Ovary (tissue), 10 donors: ENCODE measurements at places on chromosomes 7 and 10. TPM values are rescaled to one million over a fixed set of nuclear protein-coding genes. Genes with fewer than 3 reads are reported as not detected.

DNA sequence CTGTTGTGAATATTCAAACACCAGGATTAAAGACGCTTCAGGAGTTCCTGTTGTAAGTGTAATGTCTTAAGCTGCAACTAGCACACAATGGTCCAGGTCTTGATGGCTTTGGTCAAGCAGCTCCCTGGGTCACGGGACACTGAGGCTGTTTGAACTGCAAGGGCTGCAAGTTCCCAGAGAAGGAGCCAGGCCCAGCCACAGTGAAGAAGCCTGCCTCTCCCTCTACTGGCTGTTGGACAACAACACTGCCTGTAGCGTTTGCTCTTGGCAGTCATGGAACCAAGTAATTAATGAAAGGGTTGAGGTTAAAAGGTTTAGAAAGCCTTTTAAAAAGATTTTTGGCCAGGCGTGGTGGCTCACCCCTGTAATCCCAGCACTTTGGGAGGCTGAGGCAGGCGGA is 31.9 kb upstream of the GUSB start:
- H3K27ac ChIP-seq, result no peak overlapping the region
- H3K27me3 ChIP-seq, result no peaks in the 10 kb centered on the region
- H3K4me1 ChIP-seq, result no peaks in the 10 kb centered on the region
- H3K4me3 ChIP-seq, result no peak overlapping the region

DNA sequence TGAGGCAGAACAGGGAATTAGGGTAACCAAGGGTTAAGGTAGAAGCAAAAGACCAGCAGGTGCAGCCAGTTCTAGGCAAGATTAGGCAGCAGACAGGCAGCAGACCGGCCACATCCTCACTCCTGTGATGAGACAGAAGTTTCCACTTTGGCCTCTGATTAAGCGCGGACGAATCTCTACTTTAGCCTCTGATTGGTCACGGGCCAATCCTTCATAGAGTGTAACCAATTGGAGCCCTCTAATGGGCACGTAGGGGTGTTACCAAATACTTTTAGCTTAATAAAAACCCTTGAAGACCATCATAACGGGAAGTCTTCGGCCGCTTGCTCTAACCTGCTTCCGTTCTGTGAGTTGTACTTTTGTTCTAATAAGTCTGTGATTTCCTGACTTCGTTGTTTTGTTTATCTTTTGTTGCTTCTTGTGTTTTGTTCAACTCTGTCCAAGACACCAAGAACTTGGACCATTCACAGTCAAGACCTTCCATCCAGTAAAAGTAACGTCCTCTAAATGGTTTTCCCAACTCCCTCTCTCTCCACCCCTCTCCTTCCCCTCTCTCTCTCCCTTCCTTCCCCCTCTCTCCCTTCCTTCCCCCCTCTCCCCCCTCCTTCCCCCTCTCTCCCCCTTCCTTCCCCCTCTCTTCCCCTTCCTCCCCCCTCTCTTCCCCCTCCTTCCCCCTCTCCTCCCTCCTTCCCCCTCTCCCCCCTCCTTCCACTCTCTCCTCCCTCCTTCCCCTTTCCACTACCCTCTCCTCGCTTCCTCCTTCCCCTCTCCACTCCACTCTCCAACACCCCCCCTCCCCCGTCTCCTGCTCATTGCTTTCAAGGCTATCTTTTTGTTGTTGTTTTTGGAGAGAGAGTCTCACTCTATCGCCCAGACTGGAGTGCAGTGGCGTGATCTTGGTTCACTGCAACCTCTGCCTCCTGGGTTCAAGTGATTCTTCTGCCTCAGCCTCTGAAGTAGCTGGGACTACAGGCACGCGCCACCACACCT is 13.2 kb upstream of the MALSU1 start:
- H3K27me3 ChIP-seq, result no peaks in the 10 kb centered on the region
- H3K4me1 ChIP-seq, result peaks cover 3% of the 10 kb centered on the region
- no peak for DNase-seq
- H3K36me3 ChIP-seq, result no peaks in the 10 kb centered on the region

DNA sequence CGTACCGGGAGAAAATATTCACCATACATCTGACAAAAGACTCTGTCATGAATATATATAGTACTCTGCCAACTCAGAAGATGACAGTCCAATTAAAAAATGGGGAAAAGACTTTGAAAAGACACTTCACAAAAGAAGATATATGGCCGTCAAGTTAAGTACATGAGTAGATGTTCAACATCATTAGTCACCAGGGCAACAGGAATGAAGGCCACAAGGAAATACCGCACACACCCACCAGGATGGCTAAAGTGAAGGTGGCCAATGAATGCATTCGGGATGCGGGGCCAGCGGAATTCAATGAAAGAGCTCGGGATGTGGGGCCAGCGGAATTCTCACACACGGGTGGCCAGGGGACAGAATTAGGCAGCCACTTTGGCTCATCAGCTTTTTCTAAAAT is 42.2 kb downstream of the MAD1L1 start:
- H3K27ac ChIP-seq, result no peak overlapping the region
- no peak overlapping the region for H3K4me3 ChIP-seq
- no peaks in the 10 kb centered on the region for H3K27me3 ChIP-seq
- DNase-seq, result no peak
- H3K36me3 ChIP-seq, result no peaks in the 10 kb centered on the region
- H3K4me1 ChIP-seq, result no peaks in the 10 kb centered on the region

- no peaks in the 10 kb centered on the region for H3K27me3 ChIP-seq
- no peaks in the 10 kb centered on the region for H3K36me3 ChIP-seq
Observed at GRCh38 chr7:49159536-49159935, 235.2 kb downstream of the CDC14C start.

GRCh38 chr7:142438235-142438922 is 180.5 kb upstream of the PRSS58 start:
- no peaks in the 10 kb centered on the region for H3K4me1 ChIP-seq
- no peak overlapping the region for H3K27ac ChIP-seq
- no peak overlapping the region for H3K4me3 ChIP-seq
- H3K27me3 ChIP-seq, result no peaks in the 10 kb centered on the region
- DNase-seq, result no peak

DNA sequence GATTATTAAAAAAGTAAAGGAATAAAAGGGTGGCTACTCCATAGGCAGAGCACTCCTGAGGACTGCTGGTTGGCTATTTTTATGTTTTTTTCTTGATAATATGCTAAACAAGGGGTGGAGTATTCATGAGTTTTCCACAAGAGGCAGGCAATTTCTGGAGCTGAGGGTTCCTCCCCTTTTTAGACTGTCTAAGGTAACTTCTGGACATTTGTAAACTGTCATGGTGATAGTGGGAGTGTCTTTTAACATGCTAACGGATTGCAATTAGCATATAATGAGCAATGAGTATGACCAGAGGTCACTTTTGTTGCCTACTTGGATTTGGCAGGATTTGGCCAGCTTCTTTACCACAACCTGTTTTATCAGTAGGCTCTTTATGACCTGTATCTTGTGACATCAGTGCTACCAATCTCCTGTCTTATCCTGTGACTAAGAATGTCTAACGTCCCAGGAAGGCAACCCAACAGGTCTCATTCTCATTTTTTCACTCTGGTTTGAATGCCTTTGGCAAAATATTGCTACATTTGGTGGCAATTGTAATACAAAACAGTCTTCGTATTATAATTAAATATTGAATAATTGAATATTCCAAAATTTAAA is 587.8 kb upstream of the POM121L12 start:
- DNase-seq, result no peak
- no peak overlapping the region for H3K27ac ChIP-seq
- H3K27me3 ChIP-seq, result no peaks in the 10 kb centered on the region
- no peaks in the 10 kb centered on the region for H3K36me3 ChIP-seq

- H3K4me3 ChIP-seq, result no peak overlapping the region
- H3K4me1 ChIP-seq, result peaks cover 10% of the 10 kb centered on the region
- no peak for DNase-seq
- peak overlapping the region; percentile 36 for H3K27ac ChIP-seq
- H3K36me3 ChIP-seq, result no peaks in the 10 kb centered on the region
- H3K27me3 ChIP-seq, result no peaks in the 10 kb centered on the region
Observed at GRCh38 chr10:71737834-71738197, 18.2 kb upstream of the C10orf105 start.

DNA sequence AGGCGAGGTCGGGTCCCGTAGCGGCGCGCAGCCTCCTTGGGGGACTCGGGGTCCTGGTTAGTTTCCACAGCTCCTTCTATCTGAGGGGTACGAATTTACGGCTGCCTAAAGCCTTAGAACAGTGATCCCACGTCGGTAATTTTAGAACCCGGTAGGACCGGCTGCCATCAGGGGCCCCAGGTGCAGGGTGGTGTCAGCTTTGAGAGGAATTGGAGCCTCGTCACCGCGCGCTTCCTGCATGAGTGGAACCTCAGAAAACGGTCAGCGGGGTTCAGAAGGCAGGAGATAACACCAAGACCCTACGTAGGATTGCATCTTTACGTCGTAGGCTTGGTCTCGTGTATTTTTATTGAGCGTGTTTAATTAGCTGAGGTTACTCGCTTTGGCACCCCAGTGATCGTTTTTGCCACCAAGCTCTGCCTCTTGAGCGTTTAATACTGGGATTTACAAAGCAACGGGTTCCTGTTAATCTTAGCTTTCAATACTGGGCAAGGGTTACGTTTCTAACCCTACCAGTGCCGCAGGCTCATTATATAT is 443 bp downstream of the RNF32 start:
- no peak for DNase-seq
- H3K27ac ChIP-seq, result peak overlapping the region; percentile 33
- peaks cover 8% of the 10 kb centered on the region for H3K4me1 ChIP-seq
- no peaks in the 10 kb centered on the region for H3K36me3 ChIP-seq
- peak overlapping the region; percentile 53 for H3K4me3 ChIP-seq

- H3K4me1 ChIP-seq, result no peaks in the 10 kb centered on the region
- no peaks in the 10 kb centered on the region for H3K36me3 ChIP-seq
- H3K4me3 ChIP-seq, result no peak overlapping the region
- DNase-seq, result no peak
- peaks cover 2% of the 10 kb centered on the region for H3K27me3 ChIP-seq
Observed at GRCh38 chr10:88253-88652, 39.2 kb upstream of the TUBB8 start.

DNA sequence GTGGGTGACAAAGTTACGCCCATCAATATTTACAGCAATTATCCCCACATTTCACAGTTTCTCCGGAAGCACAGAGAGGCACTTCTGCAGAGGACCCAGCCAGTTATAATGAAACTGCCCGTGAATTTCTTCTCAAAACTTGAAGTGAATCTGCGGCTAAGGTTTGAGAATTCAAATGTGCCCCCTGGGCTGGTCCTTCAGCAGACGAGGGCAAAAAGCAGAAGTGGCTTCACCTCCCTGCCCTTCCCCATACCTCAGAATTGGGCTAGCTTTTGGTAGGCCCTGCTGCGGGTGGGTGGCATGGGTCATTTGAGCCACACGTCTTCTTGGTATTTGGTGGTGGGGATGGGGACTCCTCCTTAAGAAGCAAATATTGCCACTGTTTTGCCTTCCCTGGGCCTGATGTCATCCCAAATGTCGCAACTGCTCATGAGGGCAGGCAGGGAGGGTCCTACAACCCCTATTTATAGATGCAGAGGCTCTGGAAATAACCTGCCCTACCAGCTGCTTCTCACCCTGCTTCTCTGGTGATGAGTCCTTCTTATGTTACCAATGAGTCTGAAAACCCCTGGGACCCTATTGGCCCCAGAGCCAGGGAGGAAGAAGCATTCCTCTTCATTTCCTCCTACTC is 16.6 kb upstream of the WDFY4 start:
- no peaks in the 10 kb centered on the region for H3K27me3 ChIP-seq
- no peaks in the 10 kb centered on the region for H3K4me1 ChIP-seq
- H3K4me3 ChIP-seq, result no peak overlapping the region
- no peaks in the 10 kb centered on the region for H3K36me3 ChIP-seq
- DNase-seq, result no peak
- H3K27ac ChIP-seq, result no peak overlapping the region

- DNase-seq, result no peak
- H3K4me1 ChIP-seq, result peaks cover 3% of the 10 kb centered on the region
- no peaks in the 10 kb centered on the region for H3K36me3 ChIP-seq
- H3K4me3 ChIP-seq, result no peak overlapping the region
Observed at GRCh38 chr10:75971402-75972211, 540.2 kb downstream of the LRMDA start.

DNA sequence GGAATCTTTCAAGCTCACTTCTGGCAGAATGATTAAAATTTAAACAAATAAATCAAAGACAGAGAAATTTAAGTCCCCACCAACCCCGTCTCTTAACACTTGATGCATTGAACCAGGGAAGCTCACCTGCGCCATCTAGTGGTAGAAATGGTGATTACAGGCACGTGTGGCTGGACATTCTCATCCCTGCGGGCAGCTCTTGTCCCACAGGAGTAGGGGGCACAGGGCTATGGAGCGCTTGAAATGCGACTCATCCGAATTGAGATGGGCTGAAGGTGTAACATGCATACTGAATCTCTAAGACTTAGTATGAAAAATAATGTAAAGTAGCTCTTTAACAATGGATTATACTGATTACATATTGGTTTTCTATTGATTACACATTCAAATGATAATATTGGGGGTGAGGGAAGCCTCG is 24.8 kb upstream of the SLIT1 start:
- H3K4me3 ChIP-seq, result no peak overlapping the region
- no peak overlapping the region for H3K27ac ChIP-seq
- DNase-seq, result peak; percentile 64
- H3K36me3 ChIP-seq, result no peaks in the 10 kb centered on the region

- no peak overlapping the region for H3K4me3 ChIP-seq
- no peaks in the 10 kb centered on the region for H3K36me3 ChIP-seq
- H3K27me3 ChIP-seq, result no peaks in the 10 kb centered on the region
- H3K4me1 ChIP-seq, result peaks cover 12% of the 10 kb centered on the region
- peak; percentile 66 for DNase-seq
- H3K27ac ChIP-seq, result no peak overlapping the region
Observed at GRCh38 chr7:2924866-2925840, 81.0 kb upstream of the GNA12 start.

DNA sequence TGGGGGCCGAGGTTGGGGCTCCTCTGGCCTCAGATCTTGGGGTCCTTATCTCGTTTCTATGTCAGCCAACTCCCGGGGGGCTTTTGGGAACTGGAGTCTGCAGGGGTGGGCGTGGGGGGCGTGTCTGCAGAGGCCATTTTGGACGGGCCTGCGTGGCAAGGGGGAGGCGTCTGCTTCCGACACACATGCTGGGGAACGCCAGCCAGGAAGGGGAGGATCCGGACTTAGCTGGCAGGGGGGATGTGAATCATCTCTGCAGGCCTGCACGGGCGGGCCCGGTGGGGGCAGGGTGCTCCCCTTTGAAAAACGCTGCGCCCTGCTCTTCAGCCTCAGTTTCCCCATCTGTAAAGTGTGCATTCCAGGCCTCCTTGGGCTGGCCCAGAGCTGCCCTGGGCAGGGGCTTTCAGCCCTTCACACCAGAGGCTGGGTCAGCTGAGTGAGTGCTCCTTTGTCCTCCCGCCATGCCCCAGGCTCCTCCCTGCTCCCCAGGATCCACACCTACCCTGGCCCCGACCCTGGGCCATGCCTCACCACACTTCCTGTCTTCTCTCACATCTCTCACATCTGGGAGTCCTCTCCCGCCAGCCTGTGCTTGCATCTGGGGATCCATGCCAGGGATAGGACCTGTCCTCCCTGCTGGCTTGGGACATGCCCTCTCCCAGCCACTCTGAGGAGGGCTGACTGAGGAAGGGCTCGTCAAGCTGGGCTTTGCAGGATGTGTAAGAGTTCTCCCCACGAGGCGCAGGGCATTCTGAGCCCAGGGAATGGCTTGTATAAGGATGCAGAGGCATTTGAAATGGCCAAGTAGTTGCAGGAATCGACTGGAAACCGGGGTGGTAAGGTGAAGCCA is 172.6 kb upstream of the TNRC18 start:
- no peaks in the 10 kb centered on the region for H3K36me3 ChIP-seq
- H3K27me3 ChIP-seq, result no peaks in the 10 kb centered on the region
- peak overlapping the region; percentile 66 for H3K4me3 ChIP-seq
- peaks cover 33% of the 10 kb centered on the region for H3K4me1 ChIP-seq
- peak; percentile 92 for DNase-seq
- H3K27ac ChIP-seq, result peak overlapping the region; percentile 70

MRLN gene
- not detected for total RNA-seq

ZSCAN25 gene
- total RNA-seq, result 18.7 TPM

KLF6 gene
- 53.7 TPM for total RNA-seq
